ENCODE measurements at places on chromosomes 1 and 21.

GRCh38 chr1:62744611-62745577 lies 39.0 kb upstream of the ATG4C start:
- no peak for DNase-seq

DNA sequence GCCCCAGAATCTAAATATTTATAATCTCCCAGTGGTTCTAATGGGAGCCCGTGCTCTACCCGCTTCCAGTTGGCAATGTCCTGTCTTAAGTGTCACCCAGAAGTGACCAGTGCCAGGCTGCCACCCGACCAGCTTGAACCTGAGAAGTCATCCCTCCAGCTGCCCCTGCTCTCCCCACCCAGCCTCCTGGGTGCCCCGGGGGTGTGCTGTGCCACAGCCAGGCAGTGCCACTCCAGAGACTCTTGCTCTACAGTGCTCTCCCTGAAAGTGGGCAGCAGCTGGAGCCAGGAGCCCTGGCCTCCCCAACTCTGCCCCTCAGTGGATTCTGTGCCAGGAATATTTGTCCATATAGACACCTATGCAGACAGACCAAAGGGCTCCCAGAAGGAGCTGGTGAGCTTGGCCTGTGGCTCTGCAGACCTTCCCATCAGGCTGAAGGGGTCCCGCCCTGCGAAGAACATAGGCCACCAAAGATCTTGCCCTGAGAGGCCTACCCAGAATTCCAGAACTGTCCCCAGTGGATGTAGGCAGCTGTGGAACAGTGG lies 9.0 kb upstream of the EPS8L3 start:
- DNase-seq: no peak

DNA sequence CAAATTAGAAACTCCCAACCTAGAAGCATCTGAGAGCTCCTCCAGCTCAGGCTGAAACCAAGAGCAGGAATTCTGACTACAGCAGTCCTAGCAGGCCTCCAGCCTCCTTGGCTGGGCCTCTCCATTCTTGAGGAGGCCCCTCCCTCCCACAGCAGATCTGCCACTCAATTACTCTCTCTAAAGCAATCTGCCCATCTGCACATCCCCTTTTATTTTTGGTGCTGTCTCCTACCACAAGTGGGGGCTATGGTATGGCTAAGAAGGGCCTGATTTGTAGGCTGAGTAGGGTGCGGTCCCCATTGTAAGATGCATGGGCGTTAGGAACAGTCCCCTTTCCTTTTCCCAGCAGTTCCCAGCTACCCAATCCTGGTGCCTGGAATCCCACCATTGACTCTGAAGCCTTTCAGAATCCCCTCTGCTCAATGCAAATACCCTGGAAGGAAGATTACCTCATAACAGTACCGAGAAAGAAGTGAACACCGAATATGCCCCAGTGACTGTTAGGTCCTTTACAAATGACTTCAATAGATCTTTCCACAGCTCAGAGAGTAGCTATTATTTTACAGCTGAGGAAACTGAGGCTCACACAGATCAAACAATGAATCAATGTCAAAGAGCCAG lies 11.6 kb upstream of the TTC39A start:
- DNase-seq: no peak

GRCh38 chr21:17925000-17925610 lies 105.9 kb upstream of the C21orf91 start:
- DNase-seq: peak; percentile 67

DNA sequence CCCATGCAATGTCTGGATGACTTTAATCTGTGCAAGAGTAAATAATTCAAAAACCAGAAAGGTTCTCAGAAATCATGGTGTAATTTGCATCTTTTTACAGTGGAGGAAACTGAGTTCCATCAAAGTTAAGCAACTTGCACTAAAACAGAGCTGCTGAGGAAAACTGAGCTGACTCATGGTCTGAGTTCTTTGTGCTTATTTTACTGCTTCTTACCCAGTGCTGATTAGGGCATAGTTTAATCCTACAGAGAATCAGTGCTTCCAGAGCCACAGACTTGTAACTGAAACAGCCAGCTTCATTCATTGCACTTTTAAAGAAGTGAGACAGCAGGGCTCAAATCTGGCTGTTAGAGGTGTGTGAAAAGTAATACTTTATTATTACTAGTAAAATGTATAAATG lies 10.9 kb upstream of the RWDD3 start:
- DNase-seq: no peak

DNA sequence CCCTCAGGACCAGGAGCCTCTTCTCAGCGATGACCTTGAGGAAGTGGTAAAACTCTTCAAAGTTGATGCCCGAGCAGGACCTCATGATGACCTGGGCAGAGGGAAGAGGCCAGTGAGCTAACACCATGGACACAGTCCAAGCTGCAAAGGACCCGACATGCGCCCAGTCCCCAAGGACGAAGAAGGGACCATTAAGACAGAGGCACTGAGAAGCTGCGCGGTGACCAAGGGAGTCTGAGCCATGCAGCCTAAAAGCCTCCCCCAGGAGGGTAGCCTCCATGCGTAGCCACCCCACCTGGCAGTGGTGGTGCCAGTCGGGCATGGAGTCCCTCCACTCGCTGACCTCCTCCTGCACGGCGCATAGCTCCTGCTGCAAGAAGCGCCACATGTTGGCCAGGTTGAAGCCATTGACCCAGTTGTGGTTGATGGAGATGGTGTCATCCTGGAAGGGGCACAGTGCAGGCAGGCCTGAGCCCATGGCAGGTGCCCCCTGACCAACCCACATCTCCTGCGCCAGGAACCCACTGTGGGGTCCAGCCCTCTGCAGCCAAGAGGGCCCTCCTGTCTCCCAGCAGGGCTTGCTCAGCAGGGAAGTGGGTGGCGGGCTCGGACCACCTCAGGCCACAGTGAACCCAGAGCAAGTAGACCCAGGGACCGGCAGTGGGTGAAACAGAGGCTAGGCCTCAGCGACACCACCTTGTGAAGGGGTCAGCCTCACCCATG lies 2.4 kb downstream of the JMJD4 start:
- no peak for DNase-seq

GRCh38 chr1:86503406-86504136 lies 34.8 kb downstream of the CLCA1 start:
- DNase-seq: peak; percentile 17

DNA sequence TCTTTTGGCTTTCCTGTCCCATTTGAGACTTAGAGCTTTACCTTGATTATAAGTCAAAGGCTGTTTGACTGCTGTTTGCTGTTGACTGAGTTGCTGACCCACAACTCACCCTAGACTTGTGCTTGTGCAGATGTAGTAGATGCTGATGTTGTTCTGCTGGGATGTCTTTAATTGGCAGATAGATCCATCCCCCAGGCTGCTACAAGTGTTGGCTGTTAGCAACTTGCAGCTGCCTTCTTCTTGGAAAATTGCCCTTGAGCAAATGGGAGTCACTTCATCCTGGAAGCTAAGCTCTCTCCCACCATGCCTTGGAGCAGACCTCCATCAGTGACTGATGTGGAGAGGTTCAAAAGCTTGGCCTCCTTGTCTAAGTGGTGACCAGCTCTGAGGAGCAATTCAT lies 139.3 kb upstream of the KIAA0040 start:
- no peak for DNase-seq

GRCh38 chr1:209583408-209583807 lies at the start of gene CAMK1G:
CAMK1G (plus strand) TSS chr1:209583714; CDS start chr1:209594984, 11,270 bp downstream.
- peak; percentile 76 for DNase-seq

- peak; percentile 39 for DNase-seq
These were observed 5.5 kb downstream of the EFNA3 start for GRCh38 chr1:155083865-155084721.

GRCh38 chr1:198906739-198907422 lies 268.0 kb downstream of the PTPRC start:
- DNase-seq: no peak

GRCh38 chr1:156845055-156845952 lies 13.6 kb downstream of the INSRR start:
- DNase-seq: no peak

- DNase-seq: no peak
These were observed 7.7 kb downstream of the SELENON start for GRCh38 chr1:25807480-25808390.

DNA sequence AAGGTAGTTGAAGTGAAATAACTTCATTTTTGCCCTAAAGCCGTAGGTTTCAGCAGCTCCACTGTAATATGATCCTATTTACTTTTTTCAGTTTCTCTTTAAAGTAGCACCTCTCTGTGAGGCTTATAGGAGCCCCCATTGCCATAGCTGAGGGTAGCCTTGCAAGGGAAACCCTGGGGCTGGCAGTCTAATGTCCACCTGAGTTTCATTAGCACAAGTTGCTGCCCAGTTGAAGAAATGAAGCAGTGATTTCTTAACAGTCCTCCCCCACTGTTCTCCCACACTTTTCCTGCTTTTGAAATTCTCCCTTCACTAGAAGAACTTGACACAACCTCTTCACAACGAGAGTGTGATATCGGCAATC lies 1.5 kb downstream of the HMCN1 start:
- no peak for DNase-seq

- DNase-seq: peak; percentile 57
These were observed 98.6 kb downstream of the TBX19 start for GRCh38 chr1:168379104-168379860.

DNA sequence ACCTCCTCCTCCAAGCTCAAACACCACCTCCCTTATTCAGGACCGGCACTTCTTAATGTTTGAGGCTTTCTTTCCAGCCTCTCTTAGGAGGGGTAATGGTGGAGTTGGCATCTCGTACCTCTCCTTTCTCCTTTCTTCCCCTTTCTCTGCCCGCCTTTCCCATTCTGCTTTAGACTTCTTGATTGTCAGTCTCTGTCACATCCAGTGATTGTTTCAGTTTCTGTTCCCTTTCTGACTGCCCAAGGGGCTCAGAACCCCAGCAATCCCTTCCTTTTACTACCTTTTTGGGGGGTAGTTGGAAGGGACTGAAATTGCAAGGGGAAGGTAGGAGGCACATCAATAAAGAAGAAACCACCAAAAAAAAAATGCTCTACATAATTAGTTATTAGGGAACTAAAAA lies 5.6 kb downstream of the ELK4 start:
- no peak for DNase-seq

DNA sequence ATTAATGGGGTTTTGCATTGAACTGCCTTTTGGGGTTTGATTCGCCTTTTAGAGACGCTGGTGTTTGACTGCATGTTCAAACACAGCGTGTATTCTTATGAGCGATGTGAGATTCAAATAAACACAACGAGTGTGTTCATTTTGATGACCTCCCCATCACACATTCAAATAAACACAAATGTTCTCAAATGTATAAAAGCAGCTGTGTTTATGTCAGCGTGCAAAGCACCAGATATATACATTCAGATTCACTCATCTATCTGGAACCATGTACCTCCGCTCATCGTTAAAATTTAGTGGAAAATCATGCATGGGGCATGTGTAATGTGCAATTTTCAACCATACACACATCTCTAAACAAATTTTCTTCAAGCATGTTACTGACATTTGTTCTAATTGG lies 21.4 kb upstream of the LMO4 start:
- DNase-seq: no peak

GRCh38 chr1:225541383-225541782 lies 111.5 kb downstream of the ENAH start:
- DNase-seq: no peak

- DNase-seq: no peak
These were observed 17.9 kb downstream of the CSTB start for GRCh38 chr21:43758111-43758641.

GRCh38 chr1:247331172-247331524 lies 519 bp downstream of the ZNF496 start:
- peak; percentile 88 for DNase-seq
